ENCODE measurements at places on chromosomes 2 and 18.

- no peak for DNase-seq
Measured at GRCh38 chr2:15584767-15585469, 6.8 kb upstream of the DDX1 start.

DNA sequence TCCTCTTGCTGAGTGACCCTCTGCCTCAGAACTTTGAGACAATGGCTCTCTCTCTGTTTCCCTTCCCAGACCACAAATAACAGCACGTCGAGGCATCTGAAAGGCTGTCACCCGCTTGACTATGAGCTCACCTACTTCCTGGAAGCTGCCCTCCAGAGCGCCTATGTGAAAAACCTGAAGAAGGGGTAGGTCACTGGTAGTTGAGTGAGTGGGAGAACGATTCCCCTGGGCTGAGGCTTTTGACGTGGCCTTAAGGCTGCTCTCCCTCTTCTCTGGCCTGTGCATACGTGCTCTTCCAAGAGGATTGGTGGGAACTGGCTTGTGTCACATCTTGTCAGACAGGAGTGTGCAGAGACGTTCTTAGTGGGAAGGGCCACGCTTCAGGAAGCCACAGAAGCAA is 63.1 kb upstream of the MCFD2 start:
- no peak for DNase-seq

DNA sequence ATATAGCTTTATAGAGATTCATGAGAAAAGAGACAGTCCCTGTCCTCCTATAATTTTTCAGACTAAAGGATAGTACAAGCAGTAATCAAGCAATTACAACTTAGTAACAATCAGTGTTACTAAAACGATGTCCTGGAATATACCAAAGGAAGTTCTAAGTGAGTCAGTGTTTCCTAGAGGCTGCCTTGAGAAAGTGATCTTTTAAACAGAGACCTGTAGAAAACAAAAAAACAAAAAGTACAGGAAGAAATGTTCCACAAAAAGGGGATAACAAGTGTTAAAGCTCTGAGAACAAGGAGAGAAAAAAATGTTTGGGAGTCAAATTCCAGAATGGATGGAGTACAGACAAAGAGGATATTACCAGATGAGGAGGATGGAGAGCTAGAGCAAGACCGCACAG is 556.4 kb downstream of the ERBB4 start:
- no peak for DNase-seq

DNA sequence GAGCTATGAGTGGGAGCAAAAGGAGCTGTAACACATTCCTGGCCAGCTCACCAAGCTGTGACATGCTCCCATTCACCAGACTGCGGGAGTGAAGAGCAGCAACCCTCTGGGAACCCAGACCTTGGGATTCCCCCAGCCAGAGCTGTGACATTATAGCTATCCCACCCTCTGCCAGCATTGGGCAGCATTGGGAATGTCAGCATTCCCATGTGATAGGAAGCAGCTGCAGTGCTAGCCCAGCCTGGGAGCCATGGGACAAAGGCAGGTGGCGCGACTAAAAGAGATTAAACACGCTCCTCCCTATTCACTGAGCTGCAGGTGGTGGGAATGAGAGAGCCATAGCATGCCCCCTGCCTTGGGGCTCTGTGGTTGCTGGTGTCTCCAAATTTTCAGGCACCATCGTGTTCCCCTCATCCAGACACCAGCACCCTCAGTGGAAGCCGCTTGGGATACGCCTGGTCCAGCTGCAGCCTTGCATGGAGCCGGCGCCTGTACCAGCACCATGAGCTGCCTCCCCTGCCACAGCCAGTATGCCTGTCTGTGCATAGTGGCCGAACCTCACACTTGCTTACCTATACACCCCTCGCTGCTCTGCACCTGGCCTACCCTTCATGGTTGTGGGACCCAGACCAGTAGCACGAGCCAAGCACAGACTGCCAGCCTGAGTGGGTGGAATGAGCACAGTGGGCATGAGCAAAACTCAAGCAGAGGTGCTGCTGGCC is 695.6 kb upstream of the GCFC2 start:
- DNase-seq, result no peak

GRCh38 chr2:72778410-72778809 is 47.4 kb downstream of the EXOC6B start:
- no peak for DNase-seq

DNA sequence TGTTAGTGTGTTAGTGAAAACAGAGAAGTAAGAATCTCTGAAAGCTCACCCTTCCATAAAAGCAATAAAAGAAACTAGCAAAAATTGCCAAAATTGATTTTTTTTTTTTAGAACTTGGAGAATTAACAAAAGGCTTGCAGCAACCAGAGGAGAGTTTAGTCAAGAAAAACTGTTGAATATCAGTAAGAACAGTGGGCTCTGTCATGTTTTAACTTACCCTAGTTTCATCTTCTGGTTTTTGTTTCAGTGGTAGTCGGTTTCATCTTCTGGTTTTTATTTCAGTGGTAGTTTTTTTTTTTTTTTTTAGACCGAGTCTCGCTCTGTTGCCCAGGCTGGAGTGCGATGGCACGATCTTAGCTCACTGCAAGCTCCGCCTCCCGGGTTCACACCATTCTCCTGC is 580.9 kb downstream of the NYAP2 start:
- DNase-seq, result no peak

GRCh38 chr2:50344509-50345106 is 687.3 kb downstream of the NRXN1 start:
- DNase-seq, result no peak

DNA sequence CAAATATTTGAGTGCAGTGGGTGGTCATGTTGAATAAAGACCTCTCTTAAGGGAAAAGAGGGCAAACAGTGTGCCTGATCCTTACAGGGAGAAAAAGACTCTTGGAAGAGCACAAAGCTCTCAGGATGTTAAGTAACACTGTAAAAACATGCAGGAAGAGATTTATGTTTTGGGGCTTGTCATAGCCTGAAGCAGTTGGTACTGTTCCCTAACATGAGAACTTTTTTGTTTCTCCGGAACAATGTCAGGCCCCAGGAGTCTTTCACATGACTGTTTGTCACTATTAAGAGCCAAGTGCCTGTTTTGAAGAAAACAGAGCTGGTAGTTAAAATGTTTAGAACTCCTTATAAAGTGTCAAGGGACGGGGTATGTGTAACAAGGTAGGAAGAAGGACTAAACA is 83.7 kb upstream of the B3GNT2 start:
- no peak for DNase-seq

DNA sequence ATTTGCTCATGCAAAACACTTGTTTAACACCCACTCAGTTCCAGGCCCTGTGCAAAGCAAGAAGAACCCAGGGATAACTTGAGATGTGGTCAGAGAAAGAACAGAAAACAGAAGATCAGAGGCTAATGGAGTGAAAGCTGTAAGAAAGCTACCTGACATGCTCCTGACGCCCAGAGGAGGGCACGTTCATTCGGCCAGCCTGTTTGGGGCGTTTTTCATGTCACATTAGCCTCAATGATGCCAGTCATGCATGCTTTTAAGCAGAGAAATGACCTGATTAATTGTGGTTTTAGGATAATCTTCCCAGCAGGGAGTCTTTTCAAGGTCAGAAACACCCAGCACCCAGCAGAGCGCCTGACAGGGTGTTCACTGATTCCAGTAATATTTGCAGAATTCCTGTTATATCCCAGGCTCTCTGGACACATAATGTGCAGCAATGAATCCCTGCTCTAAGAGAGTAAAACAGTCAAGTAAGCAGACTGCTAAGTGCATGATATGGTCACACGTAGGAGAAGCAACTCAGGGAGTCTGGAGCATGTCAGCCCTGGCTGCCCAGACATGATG is 320.0 kb downstream of the LRATD1 start:
- no peak for DNase-seq

GRCh38 chr2:26581266-26581990 is 59.7 kb downstream of the CIB4 start:
- no peak for DNase-seq

All from activated CD4-positive, CD25-positive, alpha-beta regulatory T cell treated with anti-CD3 and anti-CD28 coated beads, Interleukin-2, amount 50 U/mL, for 16 hours (primary cell).